ENCODE measurements at places on chromosomes 3 and 15.

GRCh38 chr15:45378149-45378912, at the start of gene GATM:
Gene GATM, minus strand, starts transcription at chr15:45378544. Its CDS starts 91 bp downstream, at chr15:45378453.
- DNase-seq: peak; percentile 95

GRCh38 chr3:114831861-114832260, 315.2 kb downstream of the ZBTB20 start:
- DNase-seq: no peak

DNA sequence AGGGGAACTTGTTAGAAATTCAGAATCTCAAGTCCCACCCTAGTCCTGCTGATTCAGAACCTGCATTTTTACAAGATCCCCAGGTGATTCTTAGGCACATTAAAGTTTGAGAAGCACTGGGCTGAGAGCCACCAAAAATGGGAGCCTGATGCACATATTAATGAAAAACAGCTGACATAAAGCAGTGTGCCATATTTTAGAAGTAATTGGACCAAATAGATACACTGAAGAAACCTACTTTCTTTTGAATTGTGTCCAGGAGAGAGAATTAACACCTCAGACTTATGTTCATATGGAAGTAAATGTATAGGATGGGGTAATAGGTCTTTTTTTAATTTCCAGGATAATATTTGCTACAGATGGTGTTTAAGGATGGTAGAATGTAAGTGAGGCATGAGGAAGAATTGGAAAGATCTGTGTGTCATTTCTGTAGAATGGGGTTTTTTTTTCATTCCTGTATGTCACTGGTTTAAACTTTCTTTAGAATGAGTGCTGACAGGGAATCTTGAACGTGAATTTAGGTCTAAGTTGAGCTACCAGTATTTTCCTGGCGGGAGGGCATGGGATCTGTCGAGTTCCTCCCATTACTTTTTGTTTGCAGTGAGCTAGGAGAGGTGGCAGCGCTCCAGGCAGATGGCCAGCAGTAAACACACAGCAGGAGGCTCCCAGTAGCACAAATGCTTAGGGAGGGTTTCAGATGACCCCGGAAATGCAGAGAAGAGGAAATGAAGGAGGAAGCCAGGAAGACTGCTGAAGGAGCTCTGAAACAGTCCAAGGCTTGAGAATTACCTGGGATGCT, 185.6 kb downstream of the PLCL2 start:
- no peak for DNase-seq

- DNase-seq: no peak
Measured at GRCh38 chr3:161770484-161771386, 274.1 kb downstream of the OTOL1 start.

- DNase-seq: no peak
Measured at GRCh38 chr3:127911421-127911931, 3.6 kb upstream of the KBTBD12 start.

- DNase-seq: no peak
Measured at GRCh38 chr3:101292027-101292426, 28.3 kb downstream of the IMPG2 start.

- peak; percentile 93 for DNase-seq
Measured at GRCh38 chr3:120418866-120419490, 31.8 kb downstream of the FSTL1 start.

- no peak for DNase-seq
Measured at GRCh38 chr3:185423178-185423577, 60.2 kb downstream of the MAP3K13 start.

DNA sequence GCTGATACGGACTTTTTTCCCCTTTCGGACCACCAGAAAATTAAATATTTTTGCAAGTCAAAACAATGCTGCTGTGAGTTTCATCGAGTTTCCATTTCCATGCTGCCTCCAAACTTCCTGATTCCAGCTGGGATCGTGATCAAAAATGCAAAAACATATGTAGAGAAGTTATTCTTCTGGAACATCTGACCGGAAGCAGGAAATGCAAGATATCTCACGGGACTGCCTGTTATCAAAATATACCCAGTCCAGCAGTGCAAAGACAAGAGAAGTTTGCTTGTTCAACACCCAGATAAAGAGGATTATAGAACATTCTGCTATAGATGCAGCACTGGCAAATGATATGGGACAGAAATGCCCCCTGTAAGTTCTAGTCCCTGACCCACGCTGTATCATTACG, 726.7 kb upstream of the NR2F2 start:
- DNase-seq: no peak

GRCh38 chr3:77746048-77746447, 706.1 kb downstream of the ROBO2 start:
- no peak for DNase-seq

DNA sequence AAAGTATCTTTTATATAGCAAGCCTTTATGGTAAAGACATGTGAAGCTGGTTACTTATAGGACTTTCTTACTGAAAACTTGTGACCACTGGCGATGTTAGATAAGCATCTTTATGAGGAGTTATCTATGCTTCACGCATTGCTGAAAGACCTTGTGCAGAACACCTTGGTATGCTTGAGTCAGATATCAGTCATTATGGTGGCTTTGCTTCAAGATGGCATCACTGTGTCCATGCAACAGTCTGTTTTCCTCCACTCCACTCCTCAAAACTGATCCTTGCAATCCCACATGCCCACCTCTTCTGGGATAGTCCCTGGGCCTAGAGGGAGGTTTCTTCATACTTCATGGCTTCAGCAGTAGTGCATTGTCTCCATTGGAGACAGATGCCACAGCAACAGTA, 656.3 kb downstream of the ZNF385D start:
- no peak for DNase-seq

GRCh38 chr3:71754610-71755253, 1.1 kb downstream of the GPR27 start:
- DNase-seq: no peak

- DNase-seq: no peak
Measured at GRCh38 chr15:97566961-97567360, 393.5 kb upstream of the ARRDC4 start.

- no peak for DNase-seq
Measured at GRCh38 chr3:36591959-36592358, 172.4 kb downstream of the DCLK3 start.

GRCh38 chr3:127312818-127313217, 25.0 kb upstream of the PRR20G start:
- DNase-seq: no peak

DNA sequence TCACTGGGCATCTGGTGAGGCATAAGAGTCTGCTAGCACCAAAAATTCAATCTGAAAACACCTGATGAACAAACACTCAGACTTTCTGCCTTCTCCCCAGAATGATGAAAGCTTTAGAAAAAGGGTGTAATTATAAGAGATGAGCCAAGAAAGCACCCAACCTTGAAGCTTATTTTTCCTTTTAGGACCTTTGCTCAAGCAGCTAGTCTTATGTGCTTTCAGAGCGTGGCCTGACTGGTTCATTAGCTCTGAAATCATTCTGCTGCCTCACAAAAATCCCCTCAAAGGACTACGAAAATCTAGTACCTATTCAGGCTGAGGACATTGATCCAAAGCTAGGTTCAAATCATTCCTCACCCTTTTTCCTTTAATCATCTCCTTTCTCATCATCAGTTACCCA, 662.3 kb downstream of the MAGI1 start:
- no peak for DNase-seq

GRCh38 chr3:127135241-127136023, 57.5 kb upstream of the PRR23E start:
- peak; percentile 55 for DNase-seq

- DNase-seq: no peak
Measured at GRCh38 chr3:159032311-159032710, 230.5 kb downstream of the MFSD1 start.

- DNase-seq: no peak
Measured at GRCh38 chr3:139357899-139358298, 14.1 kb downstream of the MRPS22 start.

DNA sequence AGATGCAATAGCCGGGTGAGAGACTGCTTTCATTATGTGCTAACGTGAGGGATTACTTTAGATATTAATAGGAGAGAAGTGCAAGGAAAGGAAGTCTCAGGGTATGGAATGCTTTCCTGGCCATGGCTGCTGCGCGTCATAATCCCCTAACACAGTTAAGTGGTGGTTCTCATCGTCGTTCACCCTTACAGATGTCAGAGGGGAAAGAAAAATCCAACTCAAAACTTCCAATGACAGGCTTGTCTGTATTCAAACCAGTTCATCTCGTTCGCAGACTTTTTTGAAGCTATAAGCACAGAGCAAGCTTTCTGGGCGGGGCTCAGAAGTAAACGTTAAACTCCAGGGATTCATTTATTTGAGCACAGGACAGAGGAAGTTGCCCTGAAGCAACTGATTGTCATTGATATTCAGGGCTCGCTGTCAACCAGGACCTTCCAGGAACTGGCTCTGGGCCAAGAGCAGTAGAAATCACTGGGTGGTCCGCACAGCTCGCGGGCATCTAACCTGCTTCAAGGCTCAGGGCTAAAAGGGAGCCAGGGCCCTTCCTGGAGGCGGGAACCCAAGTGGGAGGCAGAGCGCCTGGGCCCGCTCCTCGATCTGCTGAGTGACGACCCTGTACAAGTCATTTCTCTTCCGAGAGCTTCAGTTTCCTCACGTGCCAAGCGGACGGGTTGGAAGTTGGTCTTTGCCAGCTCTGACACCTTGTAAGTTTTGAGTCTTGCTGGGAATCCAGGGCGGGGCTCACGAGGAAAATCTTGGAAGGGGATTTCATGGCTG, 1.1 kb upstream of the LPP start:
- DNase-seq: peak; percentile 18

GRCh38 chr3:130915567-130916292, 21.8 kb downstream of the ATP2C1 start:
- DNase-seq: no peak

DNA sequence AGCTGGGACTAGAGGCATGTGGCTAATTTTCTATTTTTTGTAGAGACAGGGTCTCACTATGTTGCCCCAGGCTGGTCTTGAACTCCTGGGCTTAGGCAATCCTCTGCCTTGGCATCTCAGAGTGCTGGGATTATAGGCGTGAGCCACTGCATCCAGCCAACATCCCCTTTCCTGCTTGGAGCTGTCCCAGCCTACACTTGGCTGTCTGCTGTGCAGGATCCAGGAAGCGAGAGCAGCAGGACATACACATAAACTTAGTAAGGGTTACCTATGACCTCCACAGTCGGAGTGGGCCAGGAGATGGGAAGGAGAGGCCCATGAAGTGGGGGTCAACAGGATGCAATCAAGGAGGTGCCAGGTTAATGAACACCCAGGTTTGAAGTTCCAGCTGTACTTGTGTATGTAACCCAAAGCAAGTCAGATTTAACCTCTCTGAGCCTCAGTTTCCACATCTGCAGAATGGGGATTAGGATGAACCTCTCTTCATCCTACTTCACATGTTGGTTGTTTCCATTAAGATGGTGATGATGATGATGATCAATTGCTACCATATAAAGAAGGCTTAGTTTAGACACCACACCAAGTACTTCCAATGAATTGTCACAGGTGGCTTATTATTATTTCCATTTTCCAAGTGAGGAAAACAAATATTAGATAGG, 69.5 kb upstream of the OXTR start:
- DNase-seq: no peak

DNA sequence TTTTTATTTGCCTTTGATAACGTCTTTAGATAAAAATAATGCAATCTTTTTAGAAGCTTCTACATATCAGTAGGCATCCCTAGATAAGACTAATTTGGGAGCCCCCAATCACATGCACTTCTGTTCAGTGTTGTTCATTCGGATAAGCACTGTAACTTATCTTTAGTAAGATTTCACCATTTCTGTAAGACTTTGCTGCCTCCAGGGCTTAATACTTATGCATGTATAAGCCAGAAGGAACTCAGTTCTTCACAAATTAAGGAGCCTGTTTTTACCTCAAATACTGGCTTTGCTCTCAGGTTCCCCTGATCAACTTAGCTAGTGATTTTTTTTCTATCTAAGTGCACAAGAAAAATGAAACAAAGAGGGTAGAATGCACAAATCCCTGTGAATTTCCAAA, 20.3 kb downstream of the DOCK3 start:
- no peak for DNase-seq

DNA sequence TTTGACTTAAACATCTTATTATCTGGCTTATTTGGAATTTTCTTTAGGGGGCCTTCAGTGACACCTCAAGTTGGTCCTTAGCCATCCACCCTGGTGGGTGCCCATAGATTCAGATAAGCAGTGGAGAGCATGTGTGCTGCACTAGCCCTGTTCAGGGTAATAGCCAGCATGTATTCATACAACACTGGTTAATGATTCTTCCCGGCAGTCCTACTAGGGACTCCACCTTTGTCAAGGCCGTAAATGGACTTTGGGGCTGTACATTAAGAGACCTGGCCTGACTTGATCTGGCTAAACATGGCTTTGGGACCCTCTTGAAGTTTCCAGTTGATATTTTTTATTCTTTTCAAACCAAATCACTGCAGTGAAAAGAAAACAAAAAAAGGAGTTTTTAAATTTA, 125.8 kb downstream of the PTPRG start:
- no peak for DNase-seq

GRCh38 chr15:73965758-73966113, 26.4 kb downstream of the STOML1 start:
- no peak for DNase-seq

DNA sequence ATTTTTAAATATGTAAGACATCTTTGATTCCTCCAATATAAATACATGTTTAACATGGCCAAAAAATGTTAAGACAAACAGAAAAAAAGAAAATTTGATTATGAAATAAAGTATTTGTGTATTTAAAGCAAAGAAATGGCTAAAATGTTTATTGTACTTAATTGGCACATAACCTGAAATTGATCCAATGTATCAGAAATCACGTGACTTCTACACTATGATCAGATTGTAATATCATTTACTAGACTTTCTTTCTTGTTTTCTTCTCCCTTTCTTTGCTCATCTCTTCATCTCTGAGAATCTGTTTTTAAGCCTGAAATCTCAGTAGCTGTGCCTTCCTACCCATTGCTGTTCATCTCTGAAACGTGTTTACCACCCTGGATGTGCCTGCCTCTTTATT, 420.3 kb downstream of the RSL24D1 start:
- no peak for DNase-seq

DNA sequence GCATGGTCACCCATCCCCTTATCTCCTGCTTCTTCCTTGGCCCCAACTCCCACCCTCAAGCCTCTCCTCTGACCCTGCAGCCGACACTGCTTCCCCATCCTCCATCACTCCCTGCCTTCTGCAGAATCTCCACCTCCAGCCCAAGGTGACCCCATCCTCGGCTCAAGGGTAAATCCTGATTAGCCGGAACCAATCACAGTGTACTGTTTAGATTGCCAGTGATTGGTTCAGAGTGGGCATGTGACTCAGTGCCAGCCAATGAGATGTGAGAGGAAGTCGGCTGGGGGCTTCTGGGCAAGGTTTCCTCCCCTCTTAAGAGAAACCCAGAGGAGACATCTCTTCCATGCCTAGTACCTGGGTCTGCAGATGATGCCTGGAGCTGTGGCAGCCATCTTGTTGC, 10.3 kb downstream of the CACNA2D2 start:
- no peak for DNase-seq
